ENCODE measurements at places on chromosomes 3 and 15.

- DNase-seq = no peak
Observed at GRCh38 chr3:61669668-61670299, 108.4 kb downstream of the PTPRG start.

DNA sequence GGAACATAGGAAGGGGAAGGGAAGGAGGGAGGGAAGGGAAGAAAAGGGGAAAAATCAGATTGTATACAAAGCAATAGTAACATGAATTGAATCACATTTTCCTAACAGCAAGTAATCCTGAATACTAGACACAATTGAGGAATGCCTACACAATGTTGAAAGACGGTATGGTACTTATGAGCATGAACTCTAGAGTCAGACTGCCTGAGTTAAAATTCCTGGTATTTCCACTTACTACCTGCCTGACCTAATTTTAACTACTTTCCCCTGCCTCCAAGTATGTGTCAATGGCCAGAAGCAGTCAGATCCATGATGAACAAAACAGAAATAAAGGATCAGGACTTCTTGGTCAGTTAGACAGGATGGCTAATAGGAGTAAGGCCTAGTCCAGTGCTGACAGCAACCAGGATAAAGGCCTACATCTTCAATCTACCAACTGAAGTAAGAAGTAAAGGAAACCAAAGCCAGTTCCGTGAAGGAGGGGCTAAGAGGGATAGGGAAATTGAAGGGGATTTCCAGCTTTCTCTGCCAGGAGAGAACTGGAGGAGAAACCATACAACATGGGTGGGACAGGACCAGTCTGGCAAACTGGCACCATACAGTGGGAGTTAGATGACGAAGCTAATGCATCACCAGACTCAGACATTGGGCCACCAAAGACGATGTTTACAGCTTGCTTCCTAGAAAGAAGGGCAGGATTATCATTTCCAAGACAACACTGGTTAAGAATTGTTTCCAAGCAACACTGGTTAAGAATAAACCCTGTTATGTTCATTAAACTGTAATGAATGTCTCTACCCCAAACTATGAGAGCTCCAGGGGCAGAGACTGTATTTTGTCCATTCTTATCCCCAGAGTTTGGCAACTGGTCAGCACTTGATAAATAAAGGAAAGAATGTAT is 151.6 kb upstream of the UBE2E2 start:
- DNase-seq = no peak

DNA sequence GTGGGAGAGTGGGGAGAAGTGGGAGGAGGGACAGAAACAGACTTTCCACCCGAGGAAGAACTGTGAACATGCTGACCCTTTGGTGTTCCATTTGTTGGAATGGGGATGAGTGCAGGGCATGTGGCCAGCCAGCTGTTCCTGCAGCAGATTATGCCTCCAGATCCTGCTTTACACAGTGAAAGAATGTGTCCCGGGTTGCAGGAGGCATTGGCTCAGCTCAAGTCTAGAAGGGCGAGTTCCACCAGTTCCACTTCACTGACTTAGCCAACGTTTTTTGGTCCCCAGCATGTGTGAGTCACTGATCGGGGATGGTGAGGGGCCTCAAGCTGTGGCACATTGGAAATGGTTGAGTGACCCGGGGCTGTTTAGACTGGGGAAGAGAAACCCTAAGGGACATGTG is 307.0 kb upstream of the ROPN1 start:
- DNase-seq = no peak

DNA sequence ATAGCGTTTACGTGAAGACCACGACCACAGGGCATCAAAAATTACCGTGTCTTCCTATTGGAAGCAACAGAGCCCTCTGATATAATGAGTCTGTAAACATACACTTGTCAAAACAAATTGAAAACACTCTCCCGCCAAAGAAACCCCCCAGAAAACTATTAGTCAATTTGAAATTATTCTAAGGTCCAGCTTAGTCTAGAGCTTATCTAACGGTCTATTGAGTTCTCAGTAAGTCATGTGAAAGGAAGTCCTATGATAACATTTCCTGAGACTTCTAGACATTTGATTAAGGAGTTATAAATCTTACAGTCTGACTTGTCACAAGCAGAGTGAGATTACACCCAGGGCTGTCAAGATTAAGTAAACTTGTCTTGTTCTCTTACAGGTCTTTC is 356.3 kb downstream of the FOXP1 start:
- DNase-seq = peak; percentile 62

DNA sequence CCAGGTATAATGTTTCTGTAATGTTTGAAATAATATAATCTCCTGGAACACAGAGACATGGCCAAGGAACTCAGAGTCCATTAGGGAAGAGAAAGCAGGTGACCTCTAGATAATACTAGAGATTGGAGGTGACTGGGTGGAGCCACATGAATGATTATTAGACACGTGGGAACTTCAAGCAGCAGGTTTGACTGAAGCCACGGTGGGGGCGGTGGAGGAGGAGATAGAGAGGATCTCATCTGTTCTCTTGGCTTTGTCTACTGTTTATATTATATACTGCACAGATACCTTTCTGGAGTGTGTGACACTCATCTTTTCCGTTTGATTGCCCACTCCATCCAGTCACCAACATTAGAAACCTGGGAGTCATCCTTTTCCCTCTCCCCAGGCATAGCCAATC is 33.7 kb downstream of the KIF7 start:
- DNase-seq = no peak

DNA sequence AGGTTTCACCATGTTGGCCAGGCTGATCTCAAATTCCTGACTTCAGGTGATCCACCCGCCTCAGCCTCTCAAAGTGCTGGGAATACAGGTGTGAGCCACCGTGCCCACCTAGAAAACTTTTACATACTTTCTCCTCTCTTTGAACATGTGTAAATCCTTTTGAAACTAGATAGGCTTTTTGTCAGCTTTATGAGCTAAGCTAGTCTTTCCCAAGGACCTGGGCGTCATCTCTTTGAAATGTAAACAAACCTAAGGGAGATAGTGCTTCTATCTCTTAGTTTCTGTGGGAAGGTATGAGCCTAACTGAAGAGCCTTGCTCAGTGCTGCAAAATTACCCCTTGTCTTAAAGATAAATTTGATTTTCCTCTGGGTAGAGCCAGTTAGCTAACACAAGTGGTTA is 4.8 kb downstream of the CX3CR1 start:
- no peak for DNase-seq

- DNase-seq = no peak
Observed at GRCh38 chr15:62732078-62732477, 310.5 kb upstream of the TPM1 start.

GRCh38 chr3:122890077-122890719 is 95.3 kb downstream of the SLC49A4 start:
- no peak for DNase-seq

- DNase-seq = no peak
Observed at GRCh38 chr15:70375006-70375431, 277.3 kb upstream of the TLE3 start.

GRCh38 chr15:47506329-47507100 is 210.8 kb upstream of the SEMA6D start:
- DNase-seq = no peak

GRCh38 chr3:30034246-30034991 is 572.0 kb upstream of the TGFBR2 start:
- no peak for DNase-seq

DNA sequence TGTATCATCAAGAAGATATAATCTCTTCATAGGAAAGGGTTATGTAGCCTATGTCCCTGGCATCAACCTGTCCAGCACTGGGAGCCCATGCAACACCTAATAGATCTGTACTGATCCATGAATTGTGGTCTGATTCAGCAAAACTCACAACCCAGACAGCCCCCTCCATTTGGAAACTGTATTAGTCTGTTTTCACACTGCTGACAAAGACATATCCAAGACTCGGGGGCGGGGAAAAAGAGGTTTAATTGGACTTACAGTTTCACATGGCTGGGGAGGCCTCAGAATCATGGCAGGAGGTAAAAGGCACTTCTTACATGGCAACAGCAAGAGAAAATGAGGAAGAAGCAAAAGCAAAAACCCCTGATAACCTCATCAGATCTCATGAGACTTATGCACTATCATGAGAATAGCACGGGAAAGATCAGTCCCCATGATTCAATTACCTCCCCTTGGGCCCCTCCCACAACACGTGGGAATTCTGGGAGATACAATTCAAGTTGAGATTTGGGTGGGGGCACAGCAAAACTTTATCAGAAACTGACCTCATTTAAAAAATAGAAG is 83.3 kb downstream of the TRIM42 start:
- no peak for DNase-seq

DNA sequence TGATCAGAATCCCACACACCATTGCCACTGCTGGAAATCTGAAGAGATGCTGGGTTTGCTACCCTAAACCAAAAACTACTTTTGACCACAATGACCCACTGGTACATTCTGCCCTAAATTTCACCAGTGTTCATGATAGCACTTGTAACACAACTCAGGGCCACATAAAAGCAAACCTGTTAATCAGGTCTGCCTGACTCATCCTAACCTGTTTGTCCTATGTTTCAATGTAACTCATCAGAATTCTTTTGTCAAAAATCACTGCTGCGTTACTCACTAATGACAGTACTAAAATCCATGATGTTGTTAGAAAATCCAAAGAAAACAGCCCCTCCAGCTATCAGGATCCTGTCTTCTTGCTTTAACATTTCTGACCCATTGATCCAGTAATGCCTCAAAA is 55.6 kb upstream of the XCR1 start:
- no peak for DNase-seq

- DNase-seq = no peak
Observed at GRCh38 chr3:46907271-46907670, 29.8 kb downstream of the PTH1R start.

GRCh38 chr3:158337110-158337509 is 227.2 kb downstream of the RSRC1 start:
- DNase-seq = no peak

GRCh38 chr3:74329096-74329495 is 285.4 kb downstream of the CNTN3 start:
- no peak for DNase-seq

GRCh38 chr15:28868744-28869345 is 16.9 kb upstream of the APBA2 start:
- DNase-seq = no peak

DNA sequence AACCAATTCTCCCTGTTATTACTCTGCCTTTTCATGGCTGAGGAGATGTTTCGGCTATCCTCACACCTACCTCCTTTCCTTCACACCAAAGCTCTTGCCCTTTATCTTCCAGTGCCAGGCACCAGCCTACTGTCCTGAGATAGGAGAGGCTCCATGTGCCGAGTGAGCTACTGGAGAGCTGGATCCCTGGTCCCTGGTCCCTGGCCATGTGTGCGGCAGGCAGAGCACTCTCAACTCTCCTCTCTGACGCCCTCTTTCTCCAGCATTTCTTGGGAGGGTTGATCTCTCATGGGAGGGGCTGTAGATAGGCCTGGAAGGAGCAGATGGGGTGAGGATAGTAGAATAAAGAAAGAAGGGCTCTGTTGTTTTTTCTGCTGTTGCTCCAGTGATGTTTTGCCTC is 277.1 kb upstream of the UMPS start:
- DNase-seq = no peak

GRCh38 chr3:131151-131888 is 65.2 kb upstream of the CHL1 start:
- DNase-seq = no peak

- no peak for DNase-seq
Observed at GRCh38 chr3:127598841-127599570, 795 bp downstream of the MCM2 start.

DNA sequence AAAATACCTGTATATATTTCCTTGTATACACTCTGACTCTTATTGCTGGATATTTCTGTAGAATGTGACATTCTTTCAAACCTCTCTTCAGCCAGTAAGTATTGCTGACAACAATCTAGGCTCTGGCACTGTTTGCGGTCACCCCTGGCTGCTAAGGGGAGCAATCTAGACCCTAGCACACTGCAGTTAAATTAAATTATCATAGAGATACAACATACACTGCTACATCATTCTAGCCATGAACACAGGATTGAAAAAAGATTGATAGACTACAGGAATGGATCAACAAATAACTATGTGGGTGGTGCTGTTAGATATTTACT is 108.7 kb upstream of the MEIS2 start:
- DNase-seq = no peak

DNA sequence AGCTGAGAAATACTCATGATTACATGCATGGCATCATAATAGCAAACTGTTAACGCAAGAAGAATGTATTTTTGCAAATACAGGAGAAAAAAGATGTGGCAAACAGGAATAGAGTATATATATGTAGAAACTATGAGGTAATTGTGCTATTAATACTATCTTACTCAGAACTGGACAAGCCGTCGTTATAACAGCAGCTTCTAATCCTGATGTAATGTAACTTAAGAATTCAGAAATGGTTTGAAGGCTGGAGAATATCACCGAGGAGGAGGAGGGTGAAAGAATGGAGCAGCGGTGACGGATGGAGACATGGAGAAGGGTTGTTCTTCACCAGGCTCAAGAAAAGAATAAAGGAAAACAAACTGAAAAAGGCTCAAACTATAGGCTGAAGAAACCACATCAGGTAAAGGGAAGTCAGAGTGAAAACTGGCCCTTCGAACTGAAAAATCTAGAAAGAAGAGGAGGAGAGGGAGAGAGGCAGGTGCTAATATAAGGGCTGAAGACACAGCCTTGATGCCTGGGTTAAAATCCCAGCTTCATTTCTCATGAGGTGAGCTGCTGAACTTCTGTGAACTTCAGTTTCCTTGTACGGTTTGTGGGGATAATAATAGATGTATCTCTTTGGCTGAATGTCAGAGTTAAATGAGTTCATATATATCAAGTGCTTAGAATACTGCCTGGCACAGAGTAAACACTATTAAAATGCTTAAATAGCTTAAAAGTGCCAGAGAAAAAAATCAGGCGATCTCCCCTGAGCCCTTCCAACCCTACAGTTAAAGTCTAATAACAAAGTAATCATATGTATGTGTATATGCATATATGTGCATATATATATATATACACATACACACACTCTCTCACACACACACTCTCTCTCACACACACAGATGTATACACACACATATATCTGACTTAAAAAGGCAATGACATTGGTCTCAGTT is 43.9 kb downstream of the GOLIM4 start:
- DNase-seq = no peak

DNA sequence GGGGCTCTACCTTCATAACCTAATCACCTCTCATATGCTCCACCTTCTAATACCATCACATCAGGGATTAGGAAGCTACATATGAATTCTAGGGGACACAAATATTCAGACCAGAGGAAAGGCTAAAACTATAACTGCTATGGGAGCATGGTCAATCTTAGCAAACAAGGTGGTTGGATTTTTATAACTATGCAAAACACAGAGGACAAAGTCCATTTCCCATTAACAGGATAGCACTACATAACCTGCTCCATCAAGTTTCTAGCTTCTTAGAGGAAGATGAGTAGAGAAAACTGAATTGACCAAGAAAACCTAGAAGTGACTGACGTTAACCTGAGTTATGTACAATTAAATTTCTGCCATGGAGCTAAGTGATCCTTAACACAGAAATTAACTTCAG is 398.6 kb downstream of the TBL1XR1 start:
- DNase-seq = no peak

DNA sequence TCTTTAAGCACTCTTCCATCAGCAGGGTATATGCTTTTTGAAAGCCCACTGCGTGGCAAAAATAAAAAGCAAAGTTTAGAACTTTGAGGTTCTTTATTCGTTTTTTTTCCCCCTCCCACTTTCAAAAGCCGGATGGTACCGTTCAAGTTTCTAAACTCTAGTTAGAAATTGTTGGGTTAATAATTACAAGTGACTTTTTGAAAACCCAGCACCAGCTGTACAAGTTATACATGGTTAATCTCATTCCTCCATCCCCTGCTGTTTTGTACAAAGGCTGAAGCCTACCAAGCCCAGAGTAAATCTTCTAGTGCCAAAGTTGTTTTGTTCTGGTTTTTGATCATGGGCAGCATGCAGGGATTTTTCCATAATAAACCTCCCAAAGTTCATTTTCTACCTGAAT is 48.6 kb downstream of the WDR72 start:
- DNase-seq = no peak

GRCh38 chr3:37487785-37488184 is 313.4 kb upstream of the LRRFIP2 start:
- DNase-seq = no peak

All from activated CD4-positive, alpha-beta T cell treated with anti-CD3 and anti-CD28 coated beads, Interleukin-2, Interleukin-4, amounts not matched to agents 100 ng/mL and 50 ng/mL, durations not matched to agents 16 hours and 8 hours (primary cell).